ENCODE measurements at places on chromosomes 7 and 10.

GRCh38 chr10:63150745-63151144 lies 17.6 kb downstream of the NRBF2 start:
- DNase-seq = no peak

DNA sequence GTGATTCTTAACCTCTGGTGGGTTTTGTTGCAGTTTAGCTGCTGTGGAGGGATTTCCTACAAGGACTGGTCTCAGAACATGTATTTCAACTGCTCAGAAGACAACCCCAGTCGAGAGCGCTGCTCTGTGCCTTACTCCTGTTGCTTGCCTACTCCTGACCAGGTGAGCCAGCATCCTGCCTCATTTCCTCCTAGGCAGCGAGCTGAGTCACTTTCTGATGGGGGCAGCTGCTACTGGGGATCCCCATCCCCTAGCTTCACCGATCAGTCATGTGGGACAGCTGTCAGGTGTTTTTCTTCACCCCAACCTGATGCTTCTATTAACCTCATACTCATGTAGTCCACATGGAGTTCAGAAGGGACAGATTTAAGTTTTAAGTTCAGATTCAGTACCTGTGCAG lies 21.7 kb upstream of the SMO start:
- no peak for DNase-seq

DNA sequence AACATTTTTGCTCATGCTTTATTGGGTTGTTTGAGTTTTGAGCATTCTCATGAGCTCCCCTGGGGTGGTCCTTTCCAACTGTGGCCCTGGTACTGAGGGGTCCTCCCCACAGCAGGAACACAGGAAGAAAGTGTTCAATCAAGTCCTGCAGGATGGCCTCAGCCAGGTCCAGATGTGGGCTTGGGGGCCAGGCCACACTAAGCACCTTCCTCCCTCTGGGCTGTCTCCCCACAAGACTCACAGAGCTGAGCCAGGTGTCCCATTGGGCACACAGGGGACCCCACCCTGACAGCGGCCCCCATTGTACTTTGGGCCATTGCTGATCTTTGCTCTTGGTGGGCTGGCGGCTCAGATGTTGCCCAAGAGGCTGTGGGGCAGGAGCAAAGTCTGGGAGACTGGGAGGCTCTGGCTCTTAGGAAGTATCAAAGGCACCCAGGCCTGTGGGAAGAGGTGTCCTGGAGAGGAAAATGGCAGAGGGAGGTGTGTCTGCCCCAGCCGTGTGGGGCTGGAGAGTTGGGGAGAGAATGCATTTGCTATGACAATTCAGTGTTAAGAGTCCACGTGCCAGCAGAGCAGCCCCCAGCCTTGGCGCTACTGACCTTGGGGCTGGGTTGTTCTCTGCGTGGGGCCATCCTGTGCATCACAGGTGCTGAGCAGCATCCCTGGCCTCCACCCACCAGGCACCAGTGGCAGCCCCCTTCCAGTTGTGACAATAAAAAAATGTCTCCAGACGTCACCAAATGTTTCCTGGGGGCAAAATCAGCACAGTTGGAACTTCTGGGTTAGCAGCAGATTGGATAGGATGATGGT lies 17.8 kb downstream of the SCART1 start:
- DNase-seq = no peak

GRCh38 chr10:92834331-92834730 lies 14.0 kb upstream of the EXOC6 start:
- no peak for DNase-seq

DNA sequence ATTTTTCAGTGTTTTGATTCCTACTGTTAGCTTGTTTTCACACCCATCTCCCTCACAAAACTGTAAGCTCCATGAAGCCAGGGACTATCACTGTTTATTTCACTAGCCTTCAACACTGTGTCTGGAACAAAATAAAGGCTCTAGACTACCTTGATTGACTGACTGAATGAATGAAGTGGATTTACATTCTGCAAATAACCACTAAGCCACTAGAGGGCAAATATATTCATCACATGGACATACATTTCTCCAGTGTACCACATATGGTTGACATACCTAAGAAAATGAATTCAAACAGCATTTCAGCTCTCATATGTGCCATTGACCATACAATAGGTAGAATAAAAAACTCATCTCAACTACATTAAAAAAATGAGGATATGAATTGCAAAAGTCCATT lies 185.9 kb downstream of the RAB11FIP2 start:
- no peak for DNase-seq

DNA sequence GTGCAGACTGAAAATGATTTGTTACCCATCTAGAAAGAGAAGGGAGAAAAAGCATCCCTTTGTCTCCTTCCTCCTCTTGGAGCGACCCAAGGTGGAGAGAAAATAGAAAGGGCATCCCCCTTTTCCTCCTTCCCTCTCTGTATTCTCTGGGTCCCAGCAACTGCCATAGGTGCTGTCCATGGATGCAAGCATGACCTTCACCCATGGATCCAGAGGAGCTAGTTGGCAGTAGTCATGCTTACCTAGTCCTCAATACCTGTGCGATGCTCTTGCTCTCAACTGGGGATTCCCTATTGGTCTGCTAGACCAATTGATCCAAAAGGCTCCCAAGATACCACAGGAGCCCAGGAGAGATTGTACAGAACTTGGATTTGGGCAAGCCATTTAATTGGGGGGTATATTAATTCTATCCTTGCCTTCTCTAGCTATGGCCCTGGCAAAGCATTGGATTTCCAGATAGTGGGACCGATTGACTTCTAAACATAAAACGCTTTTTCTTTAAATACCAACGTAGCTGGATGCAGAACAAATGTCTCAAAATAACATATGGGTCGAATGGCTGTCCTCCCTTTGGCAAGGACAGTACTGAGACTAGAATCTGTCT lies 547.8 kb upstream of the IGFBP3 start:
- no peak for DNase-seq

DNA sequence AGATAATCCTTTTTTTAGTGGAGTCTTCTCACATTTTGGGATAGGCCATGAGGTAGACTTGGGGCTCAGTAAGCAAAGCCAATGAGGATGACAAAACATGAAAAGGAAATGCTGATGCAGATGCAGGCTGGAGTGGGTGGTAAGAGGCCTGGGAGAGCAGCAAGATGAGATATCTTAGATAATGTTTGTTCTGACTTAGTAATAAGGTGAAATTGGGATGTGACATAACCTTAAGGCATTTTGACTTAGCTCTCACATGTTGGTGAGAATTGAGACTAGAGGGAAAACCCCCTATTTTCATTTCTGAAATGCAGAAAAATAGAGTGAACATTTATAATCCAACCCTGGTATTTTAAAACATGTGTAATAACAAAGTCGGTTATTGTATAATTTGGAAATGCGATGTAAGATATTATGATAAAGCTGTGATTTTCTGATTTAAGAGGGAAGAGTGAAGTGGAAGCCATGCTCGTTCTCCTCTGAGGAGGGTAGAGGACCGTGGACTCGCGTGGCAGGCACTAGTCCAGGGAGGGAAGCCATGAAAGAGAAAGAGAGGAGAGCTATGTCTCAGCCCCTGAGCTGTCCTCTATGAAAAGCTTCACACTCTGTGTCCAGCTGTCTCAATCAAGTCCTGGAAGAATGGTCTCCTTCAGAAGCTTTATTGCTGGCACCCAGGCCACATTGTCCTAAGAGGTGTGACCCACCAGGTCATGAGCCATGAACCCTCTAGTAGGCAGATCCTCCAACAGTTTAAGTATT lies 57.3 kb downstream of the ST7 start:
- no peak for DNase-seq

GRCh38 chr10:95254629-95255028 lies 36.2 kb downstream of the PDLIM1 start:
- no peak for DNase-seq

DNA sequence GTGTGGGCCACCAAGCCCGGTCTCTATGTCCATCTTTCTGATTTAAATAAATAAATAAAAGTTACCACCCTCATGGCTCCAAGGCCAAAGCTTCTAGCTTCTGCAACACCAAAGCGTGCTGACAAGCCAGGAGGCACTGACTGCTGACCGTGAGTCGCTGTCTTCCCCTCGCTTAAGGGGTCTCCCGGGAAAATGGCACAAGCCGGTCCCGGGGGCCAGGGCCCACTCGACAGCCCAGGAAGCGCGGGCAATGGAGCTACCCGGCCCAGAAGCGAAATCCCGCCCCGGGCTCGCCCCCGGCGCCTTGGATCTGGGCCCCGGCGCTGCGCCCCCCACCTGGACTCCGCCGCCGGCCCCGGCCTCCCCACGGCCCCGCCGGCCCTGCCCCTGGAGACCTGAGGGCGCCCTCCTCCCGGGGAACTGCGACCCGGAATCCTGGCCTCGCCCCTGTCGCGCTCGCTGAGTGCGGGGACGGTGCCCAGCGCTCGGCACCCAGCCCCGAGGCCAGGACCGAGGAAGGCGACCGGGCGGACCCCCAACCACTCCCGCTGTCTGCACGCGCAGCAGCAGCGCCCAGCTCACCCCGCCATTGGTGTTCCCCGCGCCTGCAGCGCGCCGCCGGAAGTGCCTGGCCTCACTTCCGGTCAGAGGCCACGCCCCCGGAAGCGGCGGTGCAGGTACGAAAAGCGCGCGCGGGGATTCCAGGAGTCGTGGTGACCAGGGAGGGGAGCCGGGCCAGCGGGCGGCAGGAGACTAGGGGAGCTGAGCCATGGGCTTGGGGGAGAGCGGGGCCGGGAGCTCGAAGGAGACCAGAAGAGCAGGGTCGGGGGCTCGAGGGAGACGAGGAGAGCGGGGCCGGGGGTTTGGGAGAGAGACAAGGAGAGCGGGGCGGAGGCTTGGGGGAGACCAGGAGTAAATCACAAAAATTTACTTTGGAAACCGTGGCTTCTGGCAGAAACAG lies at the start of the genes MRM2 and NUDT1:
Gene MRM2, minus strand, starts transcription at position 626 of the 961 bp plus-strand sequence. Its CDS starts 36 bp downstream, at position 590.
Gene NUDT1, plus strand, starts transcription at position 647 of the 961 bp plus-strand sequence. CDS start 2,349 bp downstream, outside the sequence.
- no peak for DNase-seq

DNA sequence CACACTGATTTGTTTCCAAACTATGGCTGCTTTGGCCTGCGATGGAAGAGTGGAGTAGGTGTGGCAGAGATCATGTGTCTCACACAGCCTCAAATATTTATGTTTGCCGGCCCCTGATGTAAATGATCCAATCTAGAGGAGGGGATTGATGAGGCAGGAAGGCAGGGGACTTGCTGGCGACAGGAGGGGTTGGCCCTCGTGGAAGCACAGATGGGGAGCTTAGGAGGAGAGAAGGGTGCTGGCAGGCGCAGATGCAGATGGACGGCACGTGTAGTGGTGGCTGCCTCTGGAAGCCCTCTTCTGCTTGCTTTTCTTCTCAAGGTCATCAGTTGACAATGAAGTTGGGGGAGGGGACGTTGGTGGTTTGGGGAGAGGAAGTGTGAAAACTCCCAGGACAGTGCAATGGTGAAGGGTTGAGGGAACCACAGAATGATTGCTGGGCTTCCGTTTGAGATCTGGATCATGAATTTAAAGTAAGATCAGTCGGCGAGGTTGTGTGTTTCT lies 15.4 kb downstream of the COL13A1 start:
- no peak for DNase-seq

DNA sequence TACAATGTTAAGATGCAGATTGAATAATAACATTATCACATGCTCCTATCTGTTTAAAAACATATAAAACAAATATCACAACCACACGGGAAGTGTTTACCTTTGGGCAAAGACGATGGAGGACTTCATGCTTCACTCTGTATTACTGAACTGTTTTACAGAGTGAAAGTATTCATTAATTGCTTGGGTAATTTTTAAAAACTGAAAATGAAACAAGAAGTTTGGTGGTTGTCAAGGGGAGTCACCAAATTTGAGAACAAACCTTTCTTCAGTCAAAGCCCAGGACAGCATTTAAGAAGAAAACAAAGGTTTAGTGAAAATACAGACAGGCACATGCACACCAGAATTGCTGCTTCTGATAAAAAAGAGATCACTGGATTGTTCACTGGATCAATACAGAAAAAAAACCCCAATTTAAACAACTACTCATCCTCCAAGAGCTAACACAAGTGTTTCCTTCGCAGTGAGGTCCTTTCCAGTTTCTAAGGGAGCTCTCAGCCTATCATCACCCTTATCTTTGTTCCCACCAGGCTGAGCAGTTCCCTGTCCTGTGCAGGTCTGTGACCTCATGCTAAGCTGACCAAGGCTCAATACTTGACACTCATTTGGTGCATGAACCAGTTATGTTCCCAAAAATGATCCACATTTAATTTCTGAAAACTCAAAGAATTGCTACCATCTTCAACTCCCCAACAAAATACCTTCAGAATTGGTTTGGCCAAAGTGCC lies 8.8 kb downstream of the PARP12 start:
- DNase-seq = no peak

DNA sequence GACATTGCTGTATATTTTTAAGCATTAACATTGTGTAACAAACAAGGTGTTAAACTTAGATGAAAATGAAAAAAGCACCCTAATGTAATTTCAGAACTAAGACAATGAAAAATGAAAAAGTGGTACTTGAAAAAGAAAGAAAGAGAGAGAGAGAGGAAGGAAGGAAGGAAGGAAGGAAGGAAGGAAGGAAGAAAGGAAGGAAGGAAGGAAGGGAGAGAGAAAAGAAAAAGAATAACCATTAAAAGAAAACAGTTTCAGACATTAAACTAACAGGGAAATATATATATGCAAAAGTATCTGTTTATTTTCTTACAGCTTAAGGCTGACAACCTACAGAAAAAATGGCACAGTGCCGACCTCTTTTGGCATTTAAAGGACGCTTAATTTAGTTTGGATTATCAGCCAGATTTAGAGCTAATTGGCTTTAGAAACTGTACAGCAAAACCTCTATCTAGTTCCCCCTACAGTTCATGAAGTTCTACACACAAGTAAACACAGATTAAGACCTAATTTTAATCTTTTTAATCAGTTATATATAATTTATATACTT lies 13.8 kb downstream of the MTERF1 start:
- DNase-seq = no peak

DNA sequence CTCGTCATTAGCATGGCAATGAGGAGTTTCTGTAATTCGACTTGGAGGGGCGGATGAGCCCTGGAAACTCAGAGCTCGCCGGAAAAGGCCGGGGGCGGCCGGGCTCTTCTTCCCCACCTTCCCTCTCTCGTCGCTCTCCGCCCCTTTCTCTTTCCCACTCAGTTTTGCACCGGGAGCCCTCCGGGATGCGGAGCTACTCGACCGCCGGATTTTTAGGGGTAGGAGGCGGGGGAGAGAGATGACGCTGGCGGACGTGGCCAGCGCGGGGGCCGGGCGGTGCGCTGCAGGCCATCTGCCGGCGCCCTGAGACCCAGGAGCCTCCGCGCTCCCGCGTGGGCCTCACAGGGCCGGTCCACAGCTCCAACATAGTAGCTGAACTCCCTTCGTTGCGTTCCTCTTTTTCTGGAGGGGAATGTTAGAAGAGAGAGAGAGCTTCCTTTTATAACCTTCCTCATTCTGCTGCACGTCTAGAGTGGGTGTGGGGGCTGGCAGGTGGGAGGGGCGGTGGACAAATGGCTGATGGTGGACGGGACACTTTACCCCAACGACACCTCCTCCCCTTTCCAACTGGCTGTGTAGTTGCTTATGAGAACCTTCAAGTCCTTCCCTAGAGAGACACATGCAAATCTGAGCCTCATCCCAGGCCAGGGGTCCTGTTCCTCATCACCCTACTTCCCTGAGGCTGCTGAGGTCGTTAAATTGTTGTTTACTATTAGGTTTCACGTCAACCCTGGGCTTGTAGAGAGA lies 1.1 kb upstream of the HOXA1 start:
- no peak for DNase-seq

DNA sequence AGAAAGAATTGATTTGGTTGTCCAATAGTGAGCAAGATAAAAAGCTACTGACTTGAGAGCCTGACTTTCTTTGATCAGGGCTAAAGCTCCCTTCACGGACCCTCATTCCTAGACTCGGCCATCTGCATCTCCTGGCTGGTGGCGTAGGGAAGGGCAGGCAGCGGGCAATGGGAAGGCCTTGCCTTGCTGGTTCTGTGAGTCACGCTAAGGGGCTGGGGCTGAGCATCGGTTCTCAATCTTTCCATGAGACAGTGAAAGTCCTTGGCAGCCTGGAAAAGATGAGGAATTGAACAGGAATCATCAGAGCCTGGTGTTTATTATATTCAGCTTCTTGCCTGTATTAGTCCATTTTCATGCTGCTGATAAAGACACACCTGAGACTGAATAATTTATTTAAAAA lies 475.3 kb downstream of the PLXNA4 start:
- no peak for DNase-seq

Data from esophagus squamous epithelium (tissue), 5 donors.